ENCODE measurements at places on chromosomes 5 and 9.
A peak's percentile ranks its signal among the peaks of the same experiment; 100 is the strongest.

- DNase-seq, result no peak
Measured at GRCh38 chr5:106094204-106094607, 1576.5 kb downstream of the EFNA5 start.

GRCh38 chr5:173454736-173455598 lies 126.8 kb upstream of the STC2 start:
- no peak for DNase-seq

- peak; percentile 41 for DNase-seq
Measured at GRCh38 chr9:114518599-114519022, 13.3 kb upstream of the WHRN start.

GRCh38 chr5:115068239-115069086 lies 101.2 kb downstream of the TRIM36 start:
- no peak for DNase-seq

DNA sequence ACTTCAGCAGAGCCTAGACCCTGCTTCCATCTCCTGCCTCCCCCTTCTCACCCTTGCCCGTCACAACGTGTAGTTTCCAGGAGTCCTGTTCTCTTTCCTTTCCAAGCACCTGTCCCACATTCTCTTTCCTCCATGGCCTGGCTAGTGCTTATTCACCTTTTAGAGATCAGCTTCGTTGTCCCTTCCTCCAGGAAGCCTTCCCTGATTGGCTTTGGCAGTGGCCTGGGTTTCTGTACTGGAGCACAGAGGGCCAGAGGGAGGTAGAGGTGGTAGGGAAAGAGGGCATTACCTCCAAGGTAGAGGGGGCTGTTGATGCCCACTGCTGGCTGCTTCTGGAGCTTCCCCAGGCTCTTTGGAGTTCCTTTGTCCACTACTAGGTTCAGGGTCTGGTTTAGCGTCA lies 93.7 kb upstream of the PANK3 start:
- no peak for DNase-seq
